ENCODE measurements at places on chromosomes 7 and 10.

GRCh38 chr10:53898532-53898931 lies 902.5 kb downstream of the PCDH15 start:
- no peak for DNase-seq

GRCh38 chr10:95399183-95399582 lies 108.4 kb upstream of the PDLIM1 start:
- no peak for DNase-seq

DNA sequence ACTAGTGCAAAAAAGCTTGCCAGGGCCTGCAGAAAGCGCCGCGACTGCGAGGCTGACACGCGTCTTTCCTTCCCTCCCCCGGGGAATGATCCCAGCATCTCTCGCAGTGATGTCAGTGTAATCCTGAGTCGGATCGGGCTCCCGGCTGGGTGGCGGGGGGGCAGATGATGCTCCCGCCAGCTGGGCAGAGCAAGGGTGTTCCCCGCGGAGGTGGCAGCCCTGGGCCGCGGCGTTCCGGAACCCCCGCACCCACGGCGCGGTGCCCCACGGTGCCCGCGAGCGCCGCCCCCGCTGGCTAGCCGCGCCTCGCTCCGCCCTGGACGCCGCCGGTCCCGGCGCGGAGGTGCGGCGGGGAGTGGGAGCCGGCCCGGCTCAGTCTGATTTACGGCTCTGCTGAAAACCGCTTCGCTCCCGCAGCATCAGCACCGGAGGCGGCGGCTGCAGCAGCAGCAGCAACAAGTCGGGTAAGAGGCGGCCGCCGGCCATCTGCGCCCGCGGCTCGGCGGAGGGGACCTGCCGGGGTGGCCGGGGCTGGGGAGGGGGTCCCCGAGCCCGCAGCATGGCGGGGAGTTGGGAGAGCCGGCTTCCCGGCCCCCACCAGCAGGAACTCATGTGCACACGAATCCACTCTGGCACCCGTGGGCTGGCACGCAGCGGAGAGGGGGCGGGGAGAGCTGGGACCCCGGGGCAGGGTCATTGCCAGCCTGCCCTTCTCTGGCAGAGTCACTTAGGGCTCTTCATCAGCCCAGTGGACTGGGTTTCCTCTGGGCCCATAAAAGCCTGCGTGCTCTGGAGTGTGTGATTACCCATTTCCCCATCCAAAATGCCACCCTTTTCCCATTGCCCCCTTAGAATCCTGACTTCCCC lies at the start of gene ZNF365:
ZNF365 (plus strand) TSS at position 375 of the 867 bp plus-strand sequence. CDS start 1,825 bp downstream, outside the sequence.
- peak; percentile 17 for DNase-seq

DNA sequence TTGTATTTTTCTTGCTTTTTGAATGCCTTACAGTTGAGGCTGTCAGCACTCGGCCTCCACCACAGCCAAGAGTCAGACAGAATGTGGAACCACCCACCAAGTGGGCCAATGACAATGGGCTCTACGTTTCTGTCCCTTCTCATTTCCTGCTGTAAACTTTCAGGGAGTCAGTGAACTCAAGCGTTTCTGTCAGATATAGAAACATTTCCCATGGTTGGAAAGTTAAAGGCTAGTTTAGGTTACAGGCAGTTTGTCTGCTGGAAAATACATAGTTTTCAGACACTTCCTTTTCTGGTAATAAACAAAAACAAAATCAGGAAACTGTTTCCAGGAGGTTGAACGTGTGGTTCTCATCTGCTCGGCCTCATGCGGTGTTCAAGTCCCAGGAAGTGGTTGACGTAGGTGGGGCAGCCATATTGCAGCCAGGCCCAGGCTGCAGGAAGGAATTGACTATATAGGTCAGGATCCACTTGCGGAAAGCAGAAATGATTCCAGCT lies 245.1 kb downstream of the CAMK1D start:
- no peak for DNase-seq

DNA sequence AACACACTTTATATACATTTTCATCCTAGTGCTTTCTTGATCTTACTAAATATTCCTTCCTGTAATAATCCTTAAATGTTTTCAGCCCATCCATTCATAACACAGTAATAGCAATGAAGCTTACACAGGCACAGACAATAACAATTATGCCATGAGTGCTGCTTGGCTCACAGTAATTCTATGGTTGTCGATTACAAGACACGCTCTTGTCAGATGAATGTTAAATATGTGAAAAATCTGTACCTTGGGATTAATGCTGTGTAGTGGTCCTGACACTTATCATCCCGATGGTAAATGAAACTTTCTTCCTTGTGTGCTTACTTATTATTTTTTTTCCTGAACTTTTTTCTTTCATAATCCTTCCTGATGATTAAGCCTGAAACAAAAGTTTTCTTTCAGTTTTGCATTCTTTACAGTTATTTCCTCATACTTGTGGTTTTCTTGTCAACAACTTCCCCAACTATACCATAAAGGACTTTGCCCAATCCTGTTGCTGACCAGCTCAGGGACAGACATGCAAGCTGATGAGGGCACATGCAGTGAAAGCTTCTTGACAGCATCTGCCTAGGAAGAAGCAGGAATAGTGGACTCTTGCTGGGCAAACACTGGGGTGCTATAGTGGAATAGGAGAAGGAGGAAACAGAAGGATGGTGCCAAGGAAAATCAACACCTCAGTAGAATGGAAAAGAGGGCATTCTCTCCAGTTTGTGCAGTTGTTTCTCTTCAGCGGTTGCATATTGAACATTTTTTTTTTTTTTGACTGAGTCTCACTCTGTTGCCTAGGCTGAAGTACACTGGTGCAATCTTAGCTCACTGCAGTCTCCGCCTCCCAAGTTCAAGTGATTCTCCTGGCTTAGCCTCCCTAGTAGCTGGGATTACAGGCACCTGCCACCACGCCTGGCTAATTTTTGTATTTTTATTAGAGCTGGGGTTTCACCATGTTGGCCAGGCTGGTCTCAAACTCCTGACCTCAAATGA lies 6.7 kb upstream of the MGAM2 start:
- no peak for DNase-seq

- DNase-seq: no peak
Measured at GRCh38 chr7:1666317-1666822, 3.7 kb upstream of the ELFN1 start.

GRCh38 chr7:131249003-131249402 lies 78.7 kb upstream of the MKLN1 start:
- DNase-seq: no peak

Data from activated CD4-positive, alpha-beta T cell treated with anti-CD3 and anti-CD28 coated beads for 24 hours (primary cell).